Posterior vena cava (tissue), 2 donors: ENCODE measurements at places on chromosomes 2 and 18. TPM values are rescaled to one million over a fixed set of nuclear protein-coding genes. Genes with fewer than 3 reads are reported as not detected.

DNA sequence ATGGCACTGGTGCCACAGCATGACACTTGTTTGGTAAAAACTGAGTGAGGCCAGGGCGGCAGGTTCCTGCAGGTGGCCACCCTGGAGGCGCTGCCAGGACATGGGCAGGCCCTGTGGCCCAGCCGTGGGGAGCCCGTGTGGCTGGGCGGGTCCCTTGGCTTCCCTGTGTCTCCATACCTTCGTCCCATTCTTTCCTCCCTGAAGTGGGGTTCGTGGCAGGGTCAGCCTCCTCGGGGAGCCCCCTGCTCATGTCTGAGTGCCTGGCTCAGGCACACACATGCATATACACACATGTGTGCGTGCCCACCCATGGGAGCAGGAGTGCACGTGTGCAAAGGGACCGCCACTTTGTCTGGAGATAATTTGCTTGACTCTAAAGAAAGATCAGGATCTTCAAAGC is 86.5 kb upstream of the HDAC4 start:
- DNase-seq, result no peak

Gene COMMD1
- 33.0 TPM for total RNA-seq

- DNase-seq, result no peak
Measured at GRCh38 chr2:12982149-12982584, 265.4 kb downstream of the TRIB2 start.

DNA sequence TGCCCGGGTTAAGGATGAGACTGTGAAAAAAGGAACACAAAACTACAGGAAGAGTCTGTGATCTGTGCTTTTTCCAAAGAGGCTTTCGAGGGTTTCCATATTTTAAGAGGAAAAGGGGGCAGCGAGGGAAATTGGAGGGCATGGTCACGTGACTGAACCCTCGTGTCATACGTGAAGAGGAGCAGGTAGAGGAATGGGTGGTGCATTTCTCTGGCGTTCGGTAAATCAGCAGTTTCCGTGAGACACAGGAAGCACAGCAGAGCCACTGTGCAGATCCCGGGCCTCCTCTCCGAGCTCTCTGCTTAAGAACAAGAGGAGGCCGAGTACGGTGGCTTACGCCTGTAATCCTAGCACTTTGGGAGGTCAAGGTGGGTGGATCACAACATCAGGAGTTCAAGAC is 219.7 kb downstream of the NDUFA10 start:
- no peak for DNase-seq

- DNase-seq, result peak; percentile 95
Measured at GRCh38 chr2:27428978-27429541, 629 bp downstream of the NRBP1 start.

DNA sequence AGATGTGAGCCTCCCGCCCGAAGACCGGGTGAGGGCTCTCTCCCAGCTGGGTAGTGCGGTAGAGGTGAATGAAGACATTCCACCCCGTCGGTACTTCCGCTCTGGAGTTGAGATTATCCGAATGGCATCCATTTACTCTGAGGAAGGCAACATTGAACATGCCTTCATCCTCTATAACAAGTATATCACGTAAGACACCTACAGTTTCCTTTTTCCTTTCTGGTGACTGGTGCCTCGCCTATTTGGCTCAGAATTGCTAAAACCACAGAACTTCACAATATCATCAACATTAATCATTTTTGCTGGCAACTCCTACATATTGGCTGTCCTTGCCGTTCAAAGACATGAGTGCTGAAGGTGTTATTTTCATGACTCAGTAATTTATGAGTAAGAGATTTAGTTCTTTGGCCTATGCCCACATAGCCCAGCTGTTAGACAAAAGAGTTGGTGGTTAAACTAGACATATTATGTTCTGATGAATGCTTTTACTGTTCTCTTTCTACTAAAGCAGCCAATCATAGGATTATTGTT is 2.2 kb downstream of the STAMBP start:
- no peak for DNase-seq

DNA sequence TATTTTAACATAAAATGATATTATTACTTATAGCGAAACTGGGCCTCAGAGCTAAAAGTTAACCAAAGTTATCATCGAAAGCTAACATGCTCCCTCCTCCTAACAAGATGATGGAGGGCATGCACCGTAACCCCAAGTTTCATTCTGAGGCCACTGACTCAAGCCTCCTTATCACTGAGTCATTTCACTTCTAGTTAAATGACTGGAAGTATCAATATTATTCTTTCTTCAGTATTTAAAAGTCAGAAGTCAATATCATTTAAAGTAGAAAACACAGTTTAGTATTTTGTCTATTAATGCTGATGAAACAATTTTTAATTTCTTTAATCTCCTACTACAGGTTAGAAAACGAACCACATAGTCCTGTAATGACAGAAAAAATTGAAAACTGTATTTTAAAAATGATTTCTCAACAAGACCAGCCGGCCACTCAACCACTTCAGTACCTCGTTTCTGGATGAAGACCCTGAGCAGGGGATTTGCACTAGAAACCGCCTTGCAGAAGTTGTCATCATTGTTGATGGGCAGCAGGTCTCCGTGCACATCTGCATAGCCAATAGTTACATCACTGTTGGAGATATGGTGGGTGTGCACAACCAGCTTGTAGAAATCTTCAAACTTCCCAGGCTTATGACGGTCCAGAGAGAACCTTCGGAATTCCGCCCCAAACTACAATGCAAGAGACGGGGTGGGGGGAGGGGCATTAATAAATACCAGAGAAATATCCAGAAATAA is 44.9 kb downstream of the PARD6G start:
- no peak for DNase-seq

DNA sequence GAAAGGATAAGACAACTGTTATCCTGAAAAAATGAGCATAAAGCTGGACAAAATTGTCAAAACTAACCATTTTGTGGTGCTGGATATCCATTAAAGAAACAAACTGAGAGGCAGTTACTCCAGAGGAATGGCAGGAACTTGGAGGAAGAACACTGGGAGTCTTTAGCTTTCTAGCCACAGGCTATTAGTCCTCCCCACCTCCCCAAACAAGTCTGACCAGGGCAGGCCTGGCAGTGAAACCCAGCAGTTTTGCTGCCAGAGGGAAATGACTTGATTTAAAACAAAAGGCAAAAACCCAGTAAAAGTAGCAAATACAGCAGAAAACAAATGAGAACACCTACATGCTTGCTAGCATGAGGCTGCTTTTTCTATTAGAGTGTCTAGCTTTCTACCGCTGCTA is 34.9 kb downstream of the OSBPL1A start:
- DNase-seq, result no peak

DNA sequence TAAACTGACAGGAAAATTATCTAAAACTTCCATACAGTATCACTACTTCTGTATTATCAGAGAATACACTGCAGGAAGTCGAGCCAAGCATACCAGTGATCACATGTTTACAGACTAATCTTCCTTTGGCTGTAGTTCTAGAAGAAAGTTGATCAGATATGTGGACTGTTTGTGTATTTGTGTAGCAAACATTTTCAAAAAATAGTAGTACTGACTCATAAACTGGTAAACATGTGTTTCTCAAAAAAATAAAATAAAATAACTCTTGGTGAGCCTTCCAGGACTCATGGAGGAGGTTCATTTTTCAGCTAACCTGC is 148.9 kb upstream of the SLC39A10 start:
- DNase-seq, result no peak

DNA sequence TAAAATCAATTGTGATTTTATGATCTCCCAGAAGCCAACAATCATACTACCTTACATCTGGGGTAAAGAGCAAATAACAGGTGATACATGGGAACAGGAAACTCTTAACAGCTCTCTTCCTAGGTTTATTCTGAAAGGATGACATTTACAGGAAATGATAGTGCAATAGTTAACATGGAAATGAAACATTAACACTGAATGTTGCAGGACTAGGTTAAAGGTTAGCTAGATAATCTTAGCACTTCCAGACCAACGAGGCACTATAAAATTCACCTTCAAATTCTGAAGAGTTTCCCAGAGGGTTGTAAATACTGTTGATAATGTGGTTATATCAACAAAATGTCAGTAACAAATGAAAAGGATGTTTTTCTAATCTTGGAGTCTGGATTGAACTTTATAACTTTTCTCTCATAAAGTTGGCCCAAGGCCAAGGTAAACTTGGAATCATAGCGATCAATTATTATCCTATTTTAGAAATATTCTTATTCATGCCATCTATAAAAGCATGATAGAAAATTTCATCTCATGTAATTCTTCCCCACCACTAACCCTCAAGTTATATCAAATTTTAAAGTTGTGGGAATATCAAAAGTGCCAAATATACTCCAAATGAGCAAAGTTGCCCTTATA is 32.9 kb upstream of the GCG start:
- no peak for DNase-seq

DNA sequence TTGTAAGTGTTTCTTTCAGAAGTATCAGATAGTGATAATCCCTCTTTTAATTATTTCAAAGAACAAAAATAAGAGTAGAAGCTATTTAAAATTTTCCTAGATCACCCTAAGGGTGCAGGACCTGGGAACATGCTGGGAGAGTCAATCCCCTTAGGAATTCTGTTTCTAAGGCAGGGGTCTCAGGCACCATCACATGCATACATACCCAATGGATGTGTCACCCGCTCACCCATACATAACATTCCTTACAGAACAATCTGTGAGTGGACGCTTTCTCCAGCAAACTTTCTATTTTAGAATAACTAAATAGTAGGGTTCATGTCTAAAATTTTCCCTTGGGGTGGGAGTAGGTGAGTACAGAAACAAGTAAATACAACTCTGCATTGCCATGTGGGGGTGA is 8.4 kb downstream of the DSEL start:
- no peak for DNase-seq

Gene SMYD5
- total RNA-seq, result 20.8 TPM

GRCh38 chr2:147634826-147635225 is 210.0 kb upstream of the ACVR2A start:
- no peak for DNase-seq

Gene FNDC4
- total RNA-seq, result 22.1 TPM

- no peak for DNase-seq
Measured at GRCh38 chr2:160399880-160400279, 93.7 kb downstream of the RBMS1 start.

Gene NETO1
- total RNA-seq, result 0.62 TPM

DNA sequence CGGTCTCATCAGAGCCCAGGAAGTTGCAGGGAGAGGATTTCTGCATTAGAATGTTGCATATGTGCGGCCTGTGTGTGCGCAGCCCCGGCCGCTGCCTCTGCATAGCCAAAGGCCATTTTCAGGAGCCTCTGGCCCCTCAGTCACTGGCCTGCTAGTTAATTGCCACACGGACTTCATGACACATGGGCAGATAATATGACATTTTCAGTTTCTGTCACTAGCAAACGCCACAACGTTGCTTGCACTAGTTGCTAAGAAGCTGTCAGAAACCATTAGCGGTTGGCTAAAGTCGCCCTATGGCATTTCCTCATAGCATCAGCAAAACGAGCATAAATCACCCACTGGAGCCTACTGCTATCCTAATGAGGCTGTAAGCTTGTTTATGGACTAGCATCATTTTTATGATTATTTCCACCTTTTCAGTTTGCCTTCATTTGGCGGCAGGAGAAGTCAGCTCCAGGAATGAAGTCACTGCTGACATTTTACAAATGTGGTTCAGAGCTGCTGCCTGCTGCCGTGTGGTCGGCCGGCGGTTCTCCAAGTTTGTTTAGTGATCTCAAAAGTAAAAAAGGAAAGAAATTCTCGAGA is 73.7 kb downstream of the MEIS1 start:
- DNase-seq, result no peak

GRCh38 chr2:16014041-16014787 is 73.9 kb downstream of the MYCN start:
- DNase-seq, result peak; percentile 63

Gene SCN7A
- 3.2 TPM for total RNA-seq

GRCh38 chr2:221572219-221572820 is at the start of gene EPHA4:
EPHA4 (minus strand) TSS chr2:221572304; CDS start chr2:221572248, 56 bp downstream.
- peak; percentile 94 for DNase-seq

Gene INHBB
- 9.9 TPM for total RNA-seq

- DNase-seq, result no peak
Measured at GRCh38 chr2:108167699-108168098, 72.1 kb upstream of the SULT1C3 start.

DNA sequence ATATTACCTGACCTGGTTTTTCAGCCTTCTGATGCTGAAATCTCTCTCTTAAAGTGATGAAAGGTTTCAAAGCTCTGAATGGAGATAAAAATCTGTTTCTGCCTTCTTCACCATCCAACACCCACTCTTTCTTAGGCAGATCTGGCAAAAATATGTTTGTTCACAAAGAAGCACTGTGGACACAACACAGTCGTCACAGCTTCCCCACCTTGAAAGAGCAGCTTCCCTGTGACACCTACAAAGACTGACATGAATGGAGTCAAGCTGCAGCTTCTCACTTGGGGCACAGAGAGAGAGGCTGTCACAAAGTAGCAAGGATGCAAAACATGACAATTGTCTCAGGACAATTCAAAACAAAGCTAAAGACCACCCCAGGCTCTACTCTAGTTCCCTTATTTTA is 86.5 kb downstream of the ICOS start:
- DNase-seq, result no peak

GRCh38 chr2:28521663-28522062 is 25.8 kb downstream of the PLB1 start:
- DNase-seq, result no peak

Gene KRTCAP3
- total RNA-seq, result 1.4 TPM

- DNase-seq, result peak; percentile 93
Measured at GRCh38 chr2:207334624-207335371, 169.1 kb upstream of the KLF7 start.
